ENCODE measurements at places on chromosomes 11 and 22. TPM values are rescaled to one million over a fixed set of nuclear protein-coding genes. Genes with fewer than 3 reads are reported as not detected.

DNA sequence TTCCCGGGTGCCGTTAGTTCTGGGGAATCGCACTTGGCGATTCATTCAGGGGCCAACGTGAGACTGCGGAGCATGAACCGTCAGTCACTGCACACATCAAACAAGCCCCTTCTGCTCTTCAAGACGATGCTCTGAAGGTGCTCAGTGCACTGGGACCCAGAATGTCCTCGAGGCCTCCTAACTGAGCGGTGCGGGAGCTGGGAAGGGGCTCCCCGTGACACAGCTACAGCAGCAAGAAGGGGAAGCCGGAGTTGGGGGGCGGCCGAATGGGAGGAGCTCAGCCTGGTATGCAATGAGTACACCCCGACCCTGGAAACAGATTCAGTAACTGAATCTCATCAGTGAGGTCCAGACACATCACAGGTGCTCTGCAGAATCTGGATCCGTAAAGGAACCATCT lies 150.8 kb downstream of the SHANK2 start:
- no peak overlapping the region for H3K4me3 ChIP-seq
- H3K4me1 ChIP-seq, result no peaks in the 10 kb centered on the region
- H3K27me3 ChIP-seq, result no peaks in the 10 kb centered on the region
- DNase-seq, result no peak
- no peaks in the 10 kb centered on the region for H3K36me3 ChIP-seq
- H3K27ac ChIP-seq, result no peak overlapping the region

DNA sequence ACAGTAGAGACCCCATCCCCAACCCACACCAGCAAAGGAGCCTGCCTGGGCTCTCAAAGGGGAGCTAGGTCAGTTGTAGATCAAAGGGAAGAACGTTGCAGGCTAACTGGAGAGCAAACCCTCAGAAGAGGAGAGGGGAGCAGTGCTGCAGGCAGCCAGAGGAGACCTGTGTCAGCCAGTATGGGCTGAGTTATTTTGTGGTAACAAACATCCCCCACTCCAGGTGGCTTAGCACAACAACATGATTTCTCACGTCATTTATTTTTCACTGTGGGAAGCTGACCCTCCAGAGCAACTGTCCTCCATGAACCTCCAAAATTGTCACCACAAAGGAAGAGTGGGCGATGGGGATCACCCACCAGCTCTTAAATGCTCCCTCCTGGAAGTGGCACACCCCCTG lies 19.8 kb upstream of the SHANK2 start:
- no peak for DNase-seq
- H3K27me3 ChIP-seq, result peaks cover 4% of the 10 kb centered on the region
- H3K36me3 ChIP-seq, result no peaks in the 10 kb centered on the region
- no peak overlapping the region for H3K4me3 ChIP-seq
- H3K4me1 ChIP-seq, result no peaks in the 10 kb centered on the region

Gene KCNJ11
- total RNA-seq, result 2.0 TPM

DNA sequence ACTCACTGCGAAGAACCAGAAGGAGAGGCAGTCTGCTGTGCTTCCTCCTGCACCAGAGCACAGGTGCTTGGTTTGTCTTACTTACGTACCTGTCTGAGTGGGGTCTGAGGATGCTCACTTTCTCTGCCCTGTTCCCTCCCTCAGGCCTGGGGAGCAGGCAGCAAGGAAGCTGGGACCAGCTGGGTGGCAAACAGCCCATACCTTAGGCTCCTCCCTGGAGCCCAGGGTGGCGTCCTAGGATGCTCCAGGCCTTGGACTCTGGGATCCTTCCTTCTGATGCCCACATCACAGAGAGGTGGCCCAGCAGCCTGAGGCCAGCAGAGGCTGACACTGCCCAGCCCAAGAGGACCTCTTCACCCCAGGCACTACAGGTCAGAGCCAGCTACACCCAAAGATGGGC lies 593.2 kb downstream of the BRD1 start:
- no peak overlapping the region for H3K27ac ChIP-seq
- H3K4me1 ChIP-seq, result no peaks in the 10 kb centered on the region
- no peaks in the 10 kb centered on the region for H3K27me3 ChIP-seq

DNA sequence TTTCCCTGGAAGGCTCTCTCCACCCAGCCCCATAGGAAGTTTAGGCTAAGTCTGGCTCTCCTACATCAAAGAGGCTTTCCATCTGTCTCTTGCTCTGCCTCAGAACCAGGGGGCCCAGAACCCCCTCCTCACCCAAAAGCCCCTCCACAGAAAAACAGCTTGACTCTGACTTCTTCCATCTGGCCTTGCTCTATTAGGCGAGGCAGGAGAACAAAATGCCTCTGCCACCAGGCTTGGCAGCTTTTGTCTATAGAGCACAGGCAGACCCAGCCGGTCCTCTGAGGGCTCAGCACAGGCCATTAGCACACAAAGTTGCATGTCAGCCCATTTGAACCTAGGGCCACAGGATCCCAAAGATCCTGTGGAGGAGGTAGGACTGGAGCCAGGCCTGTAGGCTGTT lies 75.7 kb upstream of the SUSD2 start:
- no peak overlapping the region for H3K27ac ChIP-seq
- no peak for DNase-seq
- no peaks in the 10 kb centered on the region for H3K4me1 ChIP-seq
- no peak overlapping the region for H3K4me3 ChIP-seq
- H3K36me3 ChIP-seq, result no peaks in the 10 kb centered on the region

DNA sequence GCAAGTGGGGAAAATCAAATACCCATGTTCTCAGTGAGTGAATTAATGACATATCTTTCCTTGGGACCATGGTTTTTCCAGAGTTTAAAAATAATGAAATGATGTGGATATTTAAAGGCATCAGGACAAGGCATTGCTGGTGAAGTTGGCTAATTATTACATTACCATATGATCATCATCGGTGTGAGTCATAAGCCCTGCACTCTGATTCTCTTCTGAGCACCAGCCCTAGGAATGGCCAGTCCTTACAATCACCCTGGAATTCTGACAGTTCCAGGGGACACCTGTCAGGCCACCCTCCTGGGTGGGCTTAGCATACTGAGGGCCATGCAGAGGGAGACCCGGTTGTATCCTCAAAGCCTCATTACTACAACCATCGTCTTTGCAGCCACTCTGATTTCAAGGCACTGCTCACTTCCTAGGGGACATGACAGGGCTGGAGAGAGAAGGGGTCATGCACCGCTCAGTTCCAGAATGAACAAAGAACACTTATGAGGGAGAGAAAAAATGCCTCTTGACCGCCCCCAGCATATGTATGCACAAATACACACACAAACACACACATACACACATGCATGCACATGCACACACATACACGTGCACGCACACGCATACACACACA lies 365.0 kb downstream of the MIAT start:
- H3K27ac ChIP-seq, result no peak overlapping the region
- no peak overlapping the region for H3K4me3 ChIP-seq
- no peaks in the 10 kb centered on the region for H3K4me1 ChIP-seq
- no peaks in the 10 kb centered on the region for H3K36me3 ChIP-seq
- DNase-seq, result no peak

Measured in B cell (primary cell).